ENCODE measurements at places on chromosomes 5 and 9.

- no peak for DNase-seq
These were observed 48.7 kb downstream of the RICTOR start for GRCh38 chr5:39025456-39025855.

DNA sequence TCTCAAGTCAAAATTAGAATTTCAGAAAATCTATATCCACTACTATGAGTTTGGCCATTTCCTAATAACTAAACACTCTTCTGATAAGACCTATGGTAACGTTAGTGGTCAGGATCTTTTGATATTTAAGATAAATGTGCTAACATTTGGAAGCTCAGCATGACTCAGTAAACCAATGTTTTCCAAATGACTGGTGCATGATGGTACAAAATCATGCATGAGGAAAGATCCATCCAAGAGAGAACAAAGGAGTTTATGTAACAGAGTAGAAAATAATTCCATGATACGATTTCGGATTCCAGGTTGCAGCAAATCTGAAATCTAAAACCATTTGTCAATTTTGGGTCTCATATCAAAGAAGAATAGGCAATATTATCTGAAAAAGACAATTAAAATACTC is 279.2 kb downstream of the NSG2 start:
- DNase-seq = no peak

DNA sequence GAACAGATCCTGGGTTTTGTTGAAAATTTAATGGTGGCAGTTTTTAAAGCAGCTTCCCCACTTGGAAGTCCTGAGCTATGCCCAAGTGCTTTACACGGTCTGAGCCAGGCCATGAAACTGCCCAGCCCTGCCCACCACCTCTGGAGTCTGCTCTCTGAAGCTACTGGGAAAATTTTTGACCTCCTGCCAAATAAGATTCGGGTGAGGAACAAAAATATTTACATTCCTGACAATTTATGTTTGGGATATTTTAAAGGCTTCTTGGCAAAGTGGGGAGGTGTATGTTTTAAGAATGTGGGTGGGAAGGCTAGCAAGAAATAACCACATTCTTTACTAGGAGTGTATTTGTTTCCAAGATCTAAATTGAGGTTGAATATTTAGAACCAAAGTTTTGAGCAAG is 50.0 kb downstream of the HACD4 start:
- no peak for DNase-seq

DNA sequence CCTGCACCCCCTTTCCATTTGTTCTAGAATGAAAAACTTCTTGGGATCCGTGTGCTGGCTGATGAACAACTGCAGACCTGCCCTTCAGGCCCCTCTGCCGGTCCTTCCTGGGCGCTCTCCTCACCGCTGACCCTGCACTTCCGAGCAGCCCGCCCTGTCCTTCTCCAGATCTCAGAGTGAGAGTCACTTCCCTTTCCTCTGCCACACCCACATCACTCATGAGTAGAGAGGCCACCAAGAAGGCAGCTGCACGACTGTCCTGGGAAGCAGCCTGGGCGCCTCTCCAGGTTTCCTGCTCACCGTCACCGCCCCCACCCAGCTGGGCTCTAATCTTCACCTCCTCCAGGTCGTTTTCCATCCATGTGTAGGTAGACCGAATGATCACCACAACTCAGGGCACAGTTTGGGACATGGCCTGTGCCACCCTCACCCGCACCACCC is 35.0 kb upstream of the NSMF start:
- DNase-seq = no peak

DNA sequence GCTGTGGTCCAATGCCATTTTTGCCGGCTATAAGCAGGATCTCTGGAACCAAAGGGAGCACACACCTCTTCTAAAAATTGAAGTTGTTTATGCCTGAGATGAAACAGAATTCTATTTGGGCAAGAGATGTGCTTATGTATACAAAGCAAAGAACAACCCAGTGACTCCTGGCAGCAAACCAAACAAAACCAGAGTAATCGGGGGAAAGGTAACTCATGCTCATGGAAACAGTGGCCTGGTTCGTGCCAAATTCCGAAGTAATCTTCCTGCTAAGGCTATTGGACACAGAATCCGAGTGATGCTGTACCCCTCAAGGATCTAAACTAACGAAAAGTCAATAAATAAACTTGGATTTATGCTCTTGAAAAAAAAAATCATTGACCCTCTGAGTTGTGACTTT is 178.7 kb downstream of the CEMIP2 start:
- no peak for DNase-seq

GRCh38 chr5:40669606-40670390 is 9.9 kb upstream of the PTGER4 start:
- DNase-seq = no peak

DNA sequence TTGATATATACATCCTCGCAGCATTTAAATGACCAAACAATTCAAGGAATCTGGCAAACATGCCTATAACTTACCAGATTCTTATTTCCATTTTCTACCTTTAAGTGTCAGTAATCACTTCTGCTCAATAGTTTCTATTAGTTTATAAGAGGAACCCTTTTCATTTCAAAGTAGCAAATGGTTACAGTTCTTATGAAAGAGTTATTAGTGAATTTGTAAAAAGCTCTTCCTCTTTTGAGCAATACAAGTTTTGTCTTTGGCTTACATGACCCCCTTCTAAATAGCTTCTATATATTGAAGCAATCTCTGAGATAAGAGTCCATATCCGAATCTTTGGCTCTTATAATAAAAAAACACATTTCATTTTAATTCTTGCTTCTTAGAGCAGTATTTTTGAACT is 42.0 kb downstream of the ELL2 start:
- DNase-seq = no peak

DNA sequence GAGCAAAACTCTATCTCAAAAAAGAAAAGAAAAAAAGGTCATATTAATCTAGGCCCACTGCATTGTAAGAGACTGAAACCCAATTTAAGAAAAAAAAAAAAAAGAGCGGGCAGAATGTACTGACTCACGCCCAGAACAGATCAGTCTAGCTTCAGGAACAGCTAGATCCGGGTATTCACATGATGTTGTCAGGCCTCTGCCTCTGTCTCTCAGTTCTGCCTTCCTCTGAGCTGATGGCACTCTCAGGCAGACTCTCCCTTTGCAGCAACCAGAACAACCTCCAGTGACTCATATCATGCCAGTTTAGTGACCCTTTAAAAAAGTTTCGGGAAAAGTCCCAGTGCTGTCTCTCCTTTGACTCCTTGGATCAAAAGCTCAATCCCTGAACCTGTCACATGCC is 53.0 kb downstream of the NEURL1B start:
- no peak for DNase-seq

DNA sequence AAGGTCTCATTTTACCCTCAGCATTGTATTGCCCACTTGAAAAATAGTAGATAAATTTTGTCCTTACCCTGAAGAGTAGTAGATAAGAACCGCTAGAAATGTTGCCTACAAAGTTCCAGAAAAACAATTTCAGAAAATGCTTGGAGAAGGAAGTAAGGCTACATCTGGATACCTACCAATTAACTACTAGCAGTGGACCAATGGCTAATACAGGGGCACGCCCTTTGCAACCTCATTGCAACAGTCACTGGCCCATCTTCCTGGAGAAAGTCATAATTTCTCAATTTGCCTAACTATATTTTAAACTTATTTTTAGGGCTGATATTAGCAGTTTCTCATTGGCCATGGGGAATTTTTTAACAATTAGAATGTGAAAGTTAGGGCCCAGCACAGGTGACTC is 326.7 kb upstream of the RFX3 start:
- no peak for DNase-seq

DNA sequence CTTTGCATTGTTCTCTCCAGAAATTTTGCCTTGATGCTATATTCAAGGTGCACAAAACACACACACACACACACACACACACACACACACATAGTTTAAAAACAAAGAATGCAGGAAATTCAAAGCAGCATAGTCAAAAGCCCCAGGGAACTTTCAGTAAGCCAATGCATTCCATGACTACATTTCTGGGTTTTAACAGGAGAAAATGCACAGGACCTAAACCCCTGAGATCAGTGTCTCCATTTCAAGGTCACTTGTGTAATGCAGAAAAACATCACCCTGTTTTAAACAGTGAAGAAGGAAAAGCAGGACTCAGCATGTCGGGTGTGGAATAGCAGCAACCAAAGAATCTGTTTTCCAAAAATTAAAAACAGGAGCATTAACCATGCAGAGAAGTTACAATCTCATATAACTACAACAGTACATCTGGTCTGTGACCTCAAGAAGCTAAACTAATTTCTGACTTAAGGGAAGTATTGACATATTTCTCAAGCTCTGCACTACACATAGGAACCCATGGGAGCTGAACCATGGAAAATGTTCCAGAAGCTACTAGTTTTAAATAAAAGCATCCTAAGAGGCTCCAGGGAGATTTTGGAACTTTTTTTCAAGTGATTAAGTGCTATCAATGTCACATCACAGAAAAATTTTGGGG is 296.7 kb downstream of the HINT1 start:
- no peak for DNase-seq

DNA sequence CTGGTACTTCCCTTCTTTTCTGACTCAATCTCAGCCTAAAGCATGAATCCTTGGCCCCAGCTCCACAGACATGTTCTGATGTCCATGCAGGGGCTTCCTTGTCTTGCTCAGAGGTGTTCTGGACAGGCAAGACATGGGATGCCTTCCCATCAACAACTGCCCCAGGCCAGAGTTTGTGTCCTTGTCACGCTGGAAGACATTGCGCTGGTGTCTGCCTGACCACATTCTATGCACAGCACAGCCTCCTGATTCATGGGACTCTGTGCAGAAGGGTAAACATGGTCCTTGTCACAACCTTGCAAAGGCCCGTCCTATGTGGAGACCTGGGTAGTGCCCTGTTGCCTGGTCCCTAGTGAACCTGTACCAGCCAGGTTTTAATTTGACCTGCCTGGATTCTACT is 212.2 kb downstream of the FSTL4 start:
- no peak for DNase-seq

GRCh38 chr5:14745753-14746152 is 81.2 kb downstream of the OTULIN start:
- DNase-seq = no peak

GRCh38 chr5:14286574-14287421 is 143.7 kb downstream of the TRIO start:
- DNase-seq = no peak

DNA sequence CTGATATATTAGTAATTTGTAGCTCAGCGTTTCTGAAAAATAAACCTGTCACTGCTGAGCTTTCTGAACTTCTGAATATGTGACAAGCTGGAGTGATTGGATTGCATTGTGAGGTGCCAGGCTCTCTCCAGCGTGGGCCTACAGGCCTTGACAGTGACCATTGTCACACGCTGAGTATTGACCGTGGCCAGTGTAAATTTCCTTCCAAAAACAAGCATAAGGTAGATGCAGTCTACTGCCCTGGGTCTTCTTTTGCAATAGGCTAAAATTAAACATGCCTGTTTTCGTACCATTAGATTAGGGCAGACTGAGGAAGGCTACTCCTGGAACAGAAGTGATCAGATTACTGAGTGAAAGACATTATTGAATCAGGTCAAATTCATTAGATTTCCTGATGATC is 60.2 kb downstream of the SPEF2 start:
- DNase-seq = no peak

All from stimulated activated CD4-positive, alpha-beta T cell treated with anti-CD3 and anti-CD28 coated beads, Interleukin-15, amount 100 ng/mL, for 1 hour (primary cell).